AG09309 (cell line): ENCODE measurements at places on chromosomes 4 and X.

DNA sequence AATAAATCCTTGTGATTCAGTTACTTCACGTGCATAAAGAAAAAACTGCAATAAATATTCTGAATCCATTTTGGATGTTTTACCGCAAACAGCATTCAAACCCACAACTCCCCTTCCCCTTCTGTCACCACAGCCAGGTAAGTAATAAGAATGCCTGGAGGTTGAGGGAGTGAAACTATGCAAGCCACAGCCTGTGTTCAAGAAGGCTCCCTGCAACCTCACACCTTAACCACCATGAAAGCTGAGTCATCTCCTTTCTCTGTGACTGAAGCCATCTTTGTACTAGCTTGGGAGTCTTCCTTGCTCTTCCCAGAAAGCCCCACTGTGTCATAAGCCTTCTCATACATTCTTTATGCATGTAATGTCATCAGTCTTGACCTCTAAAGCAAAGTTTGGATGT, 297.0 kb upstream of the PUDP start:
- no peak for DNase-seq

GRCh38 chr4:39023059-39023458, 9.2 kb downstream of the TMEM156 start:
- no peak for DNase-seq

DNA sequence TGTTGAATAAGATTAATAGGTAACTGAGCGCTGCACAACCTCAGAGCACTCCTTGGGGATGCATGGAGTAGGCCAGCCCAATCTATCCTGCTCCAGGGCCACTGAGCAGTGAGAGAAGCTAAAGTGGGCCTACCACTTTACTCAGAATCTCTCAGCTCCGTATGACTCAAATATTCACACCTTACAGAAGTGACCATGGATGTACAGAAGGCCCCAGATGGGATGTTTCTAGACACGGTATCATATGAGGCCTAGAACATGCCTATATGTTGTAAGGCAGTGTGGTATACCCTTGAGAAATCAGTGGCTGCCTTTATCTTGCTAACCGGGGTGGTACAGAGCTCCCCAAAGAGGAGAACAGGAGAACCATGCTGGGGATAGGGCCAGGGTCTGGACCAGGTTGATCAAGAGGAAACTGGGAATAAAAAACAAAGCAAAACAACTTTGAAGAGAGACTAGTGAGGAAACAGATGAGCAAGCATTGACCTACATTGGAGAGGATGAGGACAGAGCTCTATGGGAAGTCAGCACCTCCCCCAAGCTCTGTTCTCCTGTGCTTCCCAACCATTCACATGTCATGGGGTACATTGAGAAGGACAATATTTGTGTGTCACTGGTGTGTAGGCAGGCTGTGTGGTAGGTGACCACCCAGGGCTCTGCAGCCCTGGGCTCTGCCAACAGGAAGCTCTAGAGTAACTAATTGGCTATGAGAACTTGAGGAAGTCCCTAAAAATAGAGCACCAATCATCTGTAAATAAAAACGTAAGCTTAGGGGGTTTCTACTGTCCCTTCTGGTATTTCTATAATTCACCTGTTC, 31.4 kb downstream of the HOPX start:
- no peak for DNase-seq

- no peak for DNase-seq
Observed at GRCh38 chr4:88382621-88383020, 4.0 kb downstream of the HERC6 start.

GRCh38 chrX:40068048-40068447, 29.7 kb downstream of the BCOR start:
- no peak for DNase-seq

DNA sequence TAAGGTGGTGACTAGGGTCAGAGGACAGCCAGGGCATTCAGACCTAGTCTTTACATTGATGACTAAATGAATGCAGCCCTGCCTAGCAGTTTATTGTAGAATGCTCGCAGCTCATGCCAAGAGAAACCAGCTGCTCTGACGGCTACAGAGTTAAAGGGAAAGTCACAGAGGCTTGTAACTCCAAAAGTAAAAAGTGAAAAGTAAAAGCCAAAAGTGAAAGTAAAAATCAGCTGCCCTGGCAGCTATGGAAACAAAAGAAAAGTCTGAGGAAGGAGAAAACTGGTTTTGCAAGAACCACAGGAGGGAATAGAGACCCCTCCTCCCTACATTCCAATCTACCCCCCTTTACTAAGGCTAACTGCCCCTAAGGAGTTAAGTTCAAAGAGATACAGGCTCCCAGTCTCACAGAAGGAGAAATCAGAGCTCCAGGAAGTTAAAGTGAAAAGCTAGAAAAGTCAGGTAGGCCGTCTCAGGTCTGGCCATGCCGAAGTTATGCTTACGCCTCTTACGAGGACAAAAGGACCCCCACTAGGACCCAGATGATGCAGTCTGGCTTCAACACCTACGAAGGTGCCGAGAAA, 6.0 kb downstream of the GAGE10 start:
- DNase-seq = no peak

DNA sequence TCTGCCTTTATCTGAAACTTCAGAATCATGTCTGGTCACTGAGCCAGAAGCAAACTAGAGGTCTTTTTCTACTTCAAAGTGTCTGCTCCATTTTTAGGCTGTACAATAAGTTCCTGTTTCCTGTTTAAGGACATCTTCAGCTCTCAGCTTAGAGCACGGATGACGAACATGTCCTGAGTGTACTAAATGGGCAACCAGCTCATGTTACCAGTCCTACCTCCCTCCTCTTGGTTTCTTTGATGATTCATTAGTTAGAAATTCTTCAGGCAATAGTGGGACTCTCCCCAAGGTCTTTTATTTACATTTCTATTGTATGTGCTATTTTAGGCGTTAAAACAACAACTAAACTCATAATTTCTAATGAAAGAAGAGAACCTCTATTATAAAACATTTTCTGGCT, 58.0 kb downstream of the ENPEP start:
- DNase-seq = peak; percentile 91

DNA sequence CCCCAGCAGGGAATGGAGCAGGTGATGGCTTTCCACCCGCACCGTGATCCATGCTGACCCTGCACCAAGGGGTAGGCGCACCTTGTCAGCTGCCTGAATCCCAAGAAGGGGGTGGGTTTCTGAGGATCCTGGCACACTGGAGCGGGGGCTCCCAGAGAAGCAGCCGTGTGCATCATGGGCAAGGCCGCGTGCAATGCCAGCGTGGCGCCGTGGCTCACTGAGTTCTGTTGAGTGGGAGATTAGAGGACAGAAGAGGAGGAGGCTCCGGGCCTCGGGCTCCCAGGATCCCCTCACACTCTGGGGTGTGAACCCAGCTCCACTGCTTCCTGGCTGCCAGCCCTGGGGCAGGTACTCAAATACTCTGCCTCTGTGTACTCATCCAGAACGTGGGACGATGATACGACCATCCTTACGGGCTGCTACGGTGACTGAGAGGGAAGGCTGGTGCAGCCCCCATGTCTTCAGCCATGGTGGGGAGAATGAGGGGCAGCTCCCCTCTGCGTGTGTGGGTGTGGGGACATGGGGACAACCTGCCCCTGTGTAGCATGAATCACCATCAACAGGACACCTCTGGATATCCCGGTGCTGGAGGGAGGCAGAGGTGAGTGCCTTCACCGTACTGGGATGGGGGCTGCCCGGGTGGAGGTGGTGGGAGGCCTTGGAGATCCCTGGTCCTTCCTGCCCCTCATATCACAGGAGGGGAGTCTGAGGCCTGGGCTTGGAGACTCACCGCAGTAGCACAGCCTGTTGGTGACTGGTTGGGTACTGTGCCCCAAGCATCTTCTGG, 52.6 kb downstream of the CPZ start:
- no peak for DNase-seq

DNA sequence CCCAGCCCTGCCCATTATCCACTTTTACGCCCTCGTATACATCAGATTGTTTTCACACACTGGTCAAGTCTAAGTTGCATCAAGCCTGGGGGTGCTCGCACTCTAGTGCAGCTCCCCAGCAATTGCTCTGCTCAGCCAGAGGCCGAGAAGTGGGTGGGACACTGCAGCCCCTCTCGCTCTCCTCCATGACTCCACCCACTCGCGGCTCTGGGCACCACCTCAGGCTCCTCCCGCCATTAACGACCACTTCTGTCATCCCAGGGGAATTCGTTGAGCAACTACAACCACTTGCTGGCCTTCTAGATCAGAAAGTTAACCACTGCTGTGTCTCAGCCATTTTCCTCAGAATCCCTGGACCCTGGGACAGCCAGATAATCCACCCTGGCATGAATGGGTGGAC, 53.6 kb downstream of the ETNPPL start:
- DNase-seq = no peak

DNA sequence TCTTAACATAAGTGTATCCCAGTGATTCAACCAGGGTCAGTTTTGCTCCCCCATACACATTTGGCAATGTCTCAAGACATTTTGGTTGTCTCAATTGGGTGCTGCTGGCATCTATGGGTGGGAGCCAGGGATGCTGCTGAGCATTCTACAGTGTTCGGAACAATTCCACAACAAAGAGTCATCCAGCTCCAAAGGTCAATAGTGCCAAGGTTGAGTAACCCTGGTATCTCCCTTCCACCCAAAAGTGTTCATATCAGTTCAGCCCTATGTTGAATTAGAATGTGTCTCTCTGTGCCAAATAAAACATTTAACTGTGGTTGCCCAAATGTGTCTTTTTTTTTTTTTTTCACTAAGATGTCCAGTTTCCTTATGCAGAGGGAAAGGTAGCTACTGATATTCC, 129.4 kb upstream of the RAI2 start:
- DNase-seq = no peak

DNA sequence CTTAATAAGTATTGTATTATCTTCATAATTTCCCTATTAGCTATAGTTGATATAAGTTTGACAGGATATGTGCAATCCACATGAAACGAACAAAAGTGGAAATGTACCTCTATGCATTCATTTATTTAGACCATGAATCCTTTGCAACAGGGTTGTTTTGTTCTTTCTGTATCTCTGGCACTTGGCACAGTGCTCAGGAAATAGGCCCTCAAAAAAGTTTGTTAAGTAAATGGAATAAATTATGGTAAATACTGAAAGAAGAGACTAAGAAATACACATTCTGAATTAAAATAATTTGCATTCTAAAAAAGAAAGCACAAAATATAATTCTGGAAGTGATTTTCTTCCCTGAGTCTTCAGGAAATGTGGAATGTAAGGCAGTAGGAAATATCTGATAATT, 39.3 kb downstream of the TAPT1 start:
- DNase-seq = no peak

GRCh38 chr4:71294301-71294700, 44.5 kb upstream of the SLC4A4 start:
- no peak for DNase-seq

GRCh38 chrX:370963-371745, 15.6 kb downstream of the PPP2R3B start:
- no peak for DNase-seq

DNA sequence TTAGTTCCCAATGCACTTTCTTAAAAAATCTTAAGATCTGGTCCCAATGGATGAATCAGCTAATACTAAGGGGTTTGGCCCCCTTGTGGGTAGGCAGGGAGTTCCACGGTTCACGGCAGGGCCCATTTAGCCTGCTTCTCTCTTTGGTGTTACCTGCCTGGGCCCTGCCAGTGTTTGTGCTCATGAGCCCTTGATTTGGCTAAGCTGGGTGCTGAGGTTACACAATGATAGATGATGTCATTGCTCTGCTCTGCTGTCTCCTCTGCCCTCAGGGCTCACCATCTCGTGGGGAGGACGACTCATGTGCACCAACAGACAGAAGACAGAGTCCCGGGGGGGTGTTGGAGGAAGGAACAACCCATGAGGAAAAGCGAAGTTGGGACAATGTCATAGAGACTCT, 24.4 kb downstream of the RTL5 start:
- no peak for DNase-seq

- DNase-seq = no peak
Observed at GRCh38 chrX:66071126-66071525, 31.2 kb upstream of the VSIG4 start.

DNA sequence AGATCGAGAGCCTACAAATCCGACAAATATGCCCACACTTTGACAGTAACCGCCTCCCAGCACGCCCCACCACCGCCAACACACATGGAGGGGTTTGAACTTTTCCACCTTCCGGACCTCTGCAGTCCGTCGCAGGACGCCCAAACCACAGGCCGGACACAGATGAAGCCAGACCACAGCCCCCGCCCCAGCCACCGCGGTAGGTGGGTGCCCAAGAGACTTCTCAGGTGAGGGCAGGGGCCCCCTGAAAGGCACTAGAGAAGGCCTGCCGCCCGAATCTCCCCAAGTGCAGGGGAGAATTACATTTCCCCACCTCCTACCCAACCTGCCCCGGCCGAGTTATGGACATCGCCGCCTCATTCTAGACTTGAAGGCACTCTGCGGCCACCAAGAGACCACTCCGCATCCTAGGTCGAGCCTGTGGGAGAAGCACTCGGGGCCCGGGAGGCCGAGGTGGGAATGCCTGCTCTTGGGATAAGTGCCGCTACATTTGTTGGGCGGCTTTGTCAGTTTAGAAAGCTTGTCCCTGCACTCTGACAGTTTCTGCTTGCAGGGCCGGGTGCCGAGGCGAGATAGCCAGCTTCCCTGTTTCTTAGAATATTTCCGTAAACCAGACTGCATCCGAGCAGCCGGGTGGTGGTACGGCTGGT, 21.5 kb downstream of the HAND2 start:
- DNase-seq = no peak

GRCh38 chrX:145843146-145843904, 25.7 kb downstream of the SLITRK2 start:
- no peak for DNase-seq

- no peak for DNase-seq
Observed at GRCh38 chr4:76270244-76271175, 19.0 kb downstream of the FAM47E start.

- no peak for DNase-seq
Observed at GRCh38 chr4:132387060-132387459, 762.0 kb upstream of the PCDH10 start.

GRCh38 chr4:173807347-173807746, 277.3 kb upstream of the HAND2 start:
- DNase-seq = no peak

DNA sequence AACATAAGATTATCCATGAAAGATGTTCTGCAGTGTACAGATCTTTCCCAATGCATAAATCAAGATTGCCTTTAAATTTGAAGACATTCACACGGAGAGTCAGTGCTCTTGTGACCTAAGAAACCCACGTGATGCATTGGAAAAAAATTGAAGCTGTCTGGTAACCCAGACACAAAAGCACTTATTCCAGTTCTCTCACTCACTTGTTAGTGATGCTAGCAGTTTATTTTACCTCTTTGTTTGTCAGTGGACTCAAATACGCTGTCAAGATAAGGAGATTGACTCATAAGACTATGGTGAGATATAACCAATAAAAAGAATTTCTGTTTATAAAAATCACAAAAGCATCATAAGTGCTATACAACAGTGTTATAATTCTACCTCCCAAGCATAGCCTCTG, 245.8 kb upstream of the SMIM31 start:
- DNase-seq = no peak

- no peak for DNase-seq
Observed at GRCh38 chr4:107888237-107888636, 43.1 kb upstream of the CYP2U1 start.

DNA sequence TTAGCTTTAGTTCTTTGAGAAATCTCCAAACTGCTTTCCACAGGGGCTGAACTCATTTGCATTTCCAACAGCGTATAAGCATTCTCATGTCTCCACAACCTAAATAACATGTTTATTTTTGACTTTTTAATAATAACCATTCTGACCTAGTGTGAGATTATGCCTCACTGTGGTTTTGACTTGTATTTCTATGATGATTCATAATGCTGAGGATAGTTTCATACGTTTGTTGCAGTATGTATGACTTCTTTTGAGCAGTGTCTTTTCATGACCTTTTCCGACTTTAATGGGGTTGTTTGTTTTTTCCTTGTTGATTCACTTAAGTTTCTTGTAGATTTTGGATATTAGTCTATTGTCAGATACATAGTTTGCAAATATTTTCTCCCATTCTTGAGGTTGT, 1833.0 kb upstream of the PCDH10 start:
- no peak for DNase-seq

- DNase-seq = no peak
Observed at GRCh38 chrX:37047776-37048175, 39.6 kb downstream of the FAM47C start.
